ENCODE measurements at places on chromosomes 11 and 22.

DNA sequence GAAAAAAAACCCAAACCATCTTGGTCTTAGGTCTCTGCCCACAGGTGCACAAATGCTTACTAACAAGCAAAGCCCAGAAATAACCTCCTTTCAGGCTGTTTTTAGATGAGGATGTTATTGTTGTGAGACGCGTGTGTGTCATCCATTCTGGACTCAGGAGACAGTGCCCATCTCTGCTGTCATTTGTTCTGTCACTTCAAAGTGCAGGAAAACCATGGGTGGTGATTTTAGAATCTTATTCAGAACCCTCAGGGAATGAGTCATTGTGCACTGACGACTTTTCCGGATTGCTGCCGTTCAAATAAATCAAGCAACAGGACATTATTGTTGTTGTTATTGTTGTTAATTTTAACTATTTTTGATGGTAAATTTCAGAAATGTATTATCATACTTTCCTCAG is 110.3 kb downstream of the LRRC32 start:
- no peak for DNase-seq

DNA sequence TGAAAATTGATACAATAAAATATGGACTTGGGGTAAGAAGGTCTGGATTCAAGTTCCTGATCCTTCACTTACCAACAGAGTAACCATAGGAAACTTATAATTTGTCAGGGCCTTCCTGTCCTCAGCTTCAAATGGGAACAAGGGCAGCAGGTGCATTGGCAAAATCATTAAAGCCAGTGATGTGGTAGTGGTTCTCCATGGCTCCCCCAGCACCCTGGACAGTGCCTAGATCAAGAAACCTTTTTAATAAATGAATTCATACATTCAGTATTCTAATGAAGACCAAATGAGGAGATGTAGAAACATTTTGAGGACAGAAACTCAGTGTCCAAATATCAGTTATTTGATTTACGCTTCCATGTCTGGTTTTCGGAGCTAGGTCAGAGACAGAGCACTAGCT is 51.1 kb downstream of the SPATA19 start:
- no peak for DNase-seq

DNA sequence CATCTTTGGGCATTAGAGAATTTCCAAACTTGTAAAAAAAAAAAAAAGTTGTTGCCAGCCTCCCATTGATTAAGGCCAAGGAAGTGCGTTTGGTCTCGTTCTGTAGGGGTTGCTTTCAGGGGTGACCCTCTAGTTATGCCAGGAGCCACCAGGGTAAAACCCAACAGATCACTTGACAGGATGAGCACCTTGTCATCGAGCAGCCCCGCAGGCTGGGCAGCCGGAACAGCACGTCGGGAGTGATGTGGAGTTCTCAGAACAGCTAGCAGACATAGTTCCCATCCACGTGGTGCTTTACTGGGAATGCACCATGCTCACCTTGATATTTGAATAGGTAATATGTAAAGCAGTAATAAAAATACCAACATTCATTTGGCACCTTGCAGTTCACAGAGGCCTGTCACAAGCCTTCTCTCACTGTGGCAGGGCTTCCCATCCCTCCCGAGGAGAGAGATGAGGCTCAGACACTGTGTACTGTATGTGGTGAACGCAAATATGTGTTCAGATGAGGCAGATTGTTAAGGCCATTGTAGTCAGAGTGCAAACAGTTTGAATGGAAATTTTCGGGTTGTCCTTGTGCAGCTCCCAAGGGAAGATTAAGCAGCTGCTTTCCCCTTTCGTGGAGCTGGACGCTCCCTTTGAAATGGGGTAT is 70.9 kb upstream of the SORL1-AS1 start:
- no peak for DNase-seq

DNA sequence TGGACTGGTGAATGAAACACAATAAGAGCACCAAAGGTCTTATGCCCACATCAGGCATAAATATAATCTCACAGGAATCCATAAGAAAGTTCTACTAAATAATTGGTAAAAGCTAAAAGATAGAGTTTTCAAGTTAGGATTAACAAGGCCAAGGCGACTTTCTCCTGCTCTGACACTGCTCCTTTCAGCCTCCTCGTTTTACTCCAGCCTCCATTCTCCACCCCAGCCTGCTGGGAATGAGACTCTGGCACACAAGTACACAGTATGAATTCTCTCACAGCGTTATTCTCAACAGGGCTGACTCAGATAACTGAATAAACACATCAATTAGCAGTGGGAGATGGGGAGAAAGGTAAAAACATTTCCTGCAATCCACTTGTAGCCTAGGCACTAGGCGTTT is 94.9 kb downstream of the APOL5 start:
- DNase-seq = no peak

- DNase-seq = no peak
Observed at GRCh38 chr11:1650034-1650917, 20.7 kb downstream of the KRTAP5-5 start.

DNA sequence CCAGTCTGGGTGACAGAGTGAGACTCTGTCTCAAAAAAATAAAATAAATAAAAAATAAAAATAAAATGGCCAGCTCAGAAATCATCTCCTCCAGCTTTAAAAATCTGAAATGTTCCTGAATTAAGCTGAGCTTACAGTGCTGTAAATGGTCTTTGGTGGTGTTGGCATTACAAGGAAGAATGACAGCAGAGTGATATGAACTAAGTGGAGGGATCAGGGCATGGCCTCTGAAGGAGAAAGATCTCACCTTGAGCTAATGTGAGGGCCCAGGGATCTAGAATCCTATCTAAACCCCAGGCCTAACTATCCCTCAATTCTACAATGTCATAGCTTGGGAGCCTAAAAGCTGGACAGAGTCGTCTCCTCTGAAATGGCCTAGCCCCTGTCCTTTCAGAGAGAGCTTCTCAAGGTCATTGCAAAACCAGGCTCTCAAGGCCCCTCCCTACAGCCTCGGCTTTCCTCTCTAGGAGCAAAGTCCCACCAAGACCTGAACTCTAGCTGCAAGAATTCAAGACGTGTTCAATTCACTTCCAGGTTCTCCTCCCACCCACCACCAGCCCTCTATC is 345.4 kb downstream of the BUD13 start:
- DNase-seq = no peak

DNA sequence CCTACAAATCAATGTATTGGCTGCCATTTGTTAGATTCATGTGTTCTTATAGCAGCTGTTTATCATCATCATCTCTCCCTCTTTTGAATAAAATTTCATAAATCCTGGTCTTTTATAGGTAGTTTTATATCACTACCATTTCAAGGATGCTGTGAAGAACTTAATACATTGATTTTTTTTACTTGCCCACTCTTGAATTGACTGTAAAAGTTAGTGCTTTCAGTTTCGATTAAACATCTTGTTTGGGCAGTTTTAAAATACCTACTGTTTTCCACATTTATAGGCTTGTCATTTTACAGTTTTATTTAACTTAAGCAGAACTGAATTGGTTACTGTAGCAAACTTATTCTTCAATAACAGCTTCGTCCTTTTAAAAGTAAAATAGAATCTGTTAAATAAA is 59.5 kb downstream of the TTC17 start:
- DNase-seq = no peak

DNA sequence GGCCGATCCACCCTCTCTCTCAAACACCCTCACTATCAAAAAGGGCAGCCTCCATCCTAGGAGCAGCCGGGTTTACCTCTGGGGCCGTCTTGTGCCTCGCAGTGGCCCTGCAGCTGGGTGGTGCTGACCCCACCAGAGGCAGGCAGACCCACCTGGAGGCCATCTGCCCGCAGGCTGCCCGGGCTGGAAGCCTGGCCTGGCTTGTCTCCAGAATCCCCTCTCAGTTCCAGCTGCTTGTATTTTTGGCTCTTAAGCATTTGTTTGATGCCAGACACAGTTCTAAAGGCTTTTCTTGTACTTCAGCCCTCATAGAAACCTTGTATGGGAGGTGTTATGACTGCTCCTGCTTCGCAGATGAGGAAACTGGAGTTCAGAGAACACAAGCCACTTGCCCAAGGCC is 4.2 kb upstream of the NFAM1 start:
- DNase-seq = no peak
